ENCODE measurements at places on chromosomes 7 and 10. TPM values are rescaled to one million over a fixed set of nuclear protein-coding genes. Genes with fewer than 3 reads are reported as not detected.

The RARRES2 gene
- 234 TPM for total RNA-seq

The STRA8 gene
- total RNA-seq: not detected

DNA sequence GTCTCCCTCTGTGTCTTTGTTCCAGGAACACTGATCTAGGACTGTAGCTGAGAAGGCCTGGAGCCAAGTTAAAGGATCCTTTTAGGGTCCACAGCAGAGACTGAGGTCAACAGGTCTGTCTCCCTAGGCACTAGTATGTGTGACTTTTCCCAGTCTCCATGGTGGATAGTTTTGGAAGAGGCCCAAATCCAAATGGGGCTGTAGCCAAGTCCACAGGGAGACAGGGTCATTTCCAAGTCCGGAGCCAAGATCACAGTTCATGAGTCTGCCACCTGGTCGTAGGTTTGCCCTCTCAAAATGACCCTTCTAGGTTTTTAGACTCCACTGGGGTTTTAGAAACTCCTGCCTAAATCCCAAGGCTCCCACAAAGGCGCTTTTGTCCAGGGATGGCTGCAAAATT is 16.8 kb downstream of the ZNF277 start:
- DNase-seq: no peak

GRCh38 chr7:41629711-41630111 is 73.2 kb downstream of the INHBA start:
- no peak for DNase-seq

- no peak for DNase-seq
These were observed 66.8 kb downstream of the PCGF5 start for GRCh38 chr10:91287276-91287675.

- DNase-seq: no peak
These were observed 295.0 kb downstream of the SUGCT start for GRCh38 chr7:40429826-40430225.

- DNase-seq: no peak
These were observed 489.7 kb upstream of the CELF2 start for GRCh38 chr10:10527861-10528562.

DNA sequence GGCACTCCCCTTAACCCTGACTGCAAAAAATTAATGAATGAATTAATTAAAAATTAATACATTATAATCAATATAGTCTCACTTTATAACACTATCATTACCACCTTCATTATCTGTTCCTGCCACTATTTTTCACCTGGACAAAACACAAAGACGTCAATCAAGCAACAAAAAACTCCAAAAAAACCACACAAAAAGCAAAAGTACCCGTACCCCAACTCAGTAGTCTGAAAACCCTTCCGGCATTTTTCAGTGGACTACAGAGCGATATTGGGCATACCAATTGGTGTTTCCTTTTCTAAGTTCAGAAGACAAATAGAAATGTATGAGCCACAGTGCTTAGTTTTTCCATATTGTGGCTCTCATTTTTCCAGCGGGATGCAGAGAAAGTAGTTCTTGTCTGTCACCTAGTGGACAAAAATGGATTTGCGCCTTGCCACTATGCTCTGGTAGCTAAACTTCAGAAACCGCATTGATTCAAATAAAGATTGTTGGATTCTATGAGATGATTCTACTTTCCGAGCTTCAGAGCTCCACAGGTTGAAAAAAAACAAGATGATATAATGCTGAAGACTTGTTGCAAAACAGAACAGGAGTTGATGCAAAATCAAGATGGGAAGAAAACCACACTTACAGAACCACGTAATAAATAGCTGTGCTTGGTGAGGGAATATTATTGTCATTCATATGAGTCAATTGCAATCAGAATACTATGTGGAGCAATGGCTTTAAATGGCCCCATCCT is 50.6 kb upstream of the ITGB1 start:
- peak; percentile 92 for DNase-seq

DNA sequence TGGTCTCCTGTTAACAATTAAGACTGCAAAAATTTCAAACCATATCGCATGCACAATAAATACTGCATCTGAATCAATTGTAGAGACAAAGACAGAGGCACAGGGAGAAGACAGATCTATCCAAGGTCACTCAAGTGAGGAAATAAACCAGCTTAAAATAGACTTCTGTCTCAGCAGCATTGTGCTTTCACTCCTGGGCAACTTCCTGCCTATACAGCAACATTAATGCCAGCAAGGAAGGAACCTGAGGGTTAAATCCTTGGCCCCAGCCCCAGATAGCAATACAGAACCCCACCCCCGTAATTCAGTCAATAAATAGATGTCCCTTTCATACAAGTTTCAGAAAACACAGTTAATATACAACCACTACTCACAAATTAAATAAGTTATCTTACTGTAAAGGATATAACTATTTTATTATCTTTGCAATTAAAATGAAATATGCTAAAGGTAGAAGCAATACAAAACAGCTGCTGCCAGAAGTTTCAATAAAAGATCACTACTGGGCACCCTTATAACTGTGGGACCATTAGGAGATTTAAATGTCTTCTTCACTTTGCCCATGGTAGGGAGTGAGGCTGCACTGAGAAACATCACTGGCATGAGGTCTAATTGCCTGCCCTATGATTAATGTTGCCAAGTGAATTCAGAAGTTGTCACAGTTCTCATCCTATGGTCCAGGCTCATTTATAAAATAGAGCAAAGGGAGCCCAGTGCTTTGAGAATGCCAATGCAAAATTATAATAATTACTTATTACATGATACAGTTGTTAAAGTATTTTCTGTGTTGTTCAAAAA is 49.4 kb downstream of the CAV1 start:
- DNase-seq: no peak

GRCh38 chr7:101399759-101400158 is 37.1 kb downstream of the COL26A1 start:
- DNase-seq: no peak

DNA sequence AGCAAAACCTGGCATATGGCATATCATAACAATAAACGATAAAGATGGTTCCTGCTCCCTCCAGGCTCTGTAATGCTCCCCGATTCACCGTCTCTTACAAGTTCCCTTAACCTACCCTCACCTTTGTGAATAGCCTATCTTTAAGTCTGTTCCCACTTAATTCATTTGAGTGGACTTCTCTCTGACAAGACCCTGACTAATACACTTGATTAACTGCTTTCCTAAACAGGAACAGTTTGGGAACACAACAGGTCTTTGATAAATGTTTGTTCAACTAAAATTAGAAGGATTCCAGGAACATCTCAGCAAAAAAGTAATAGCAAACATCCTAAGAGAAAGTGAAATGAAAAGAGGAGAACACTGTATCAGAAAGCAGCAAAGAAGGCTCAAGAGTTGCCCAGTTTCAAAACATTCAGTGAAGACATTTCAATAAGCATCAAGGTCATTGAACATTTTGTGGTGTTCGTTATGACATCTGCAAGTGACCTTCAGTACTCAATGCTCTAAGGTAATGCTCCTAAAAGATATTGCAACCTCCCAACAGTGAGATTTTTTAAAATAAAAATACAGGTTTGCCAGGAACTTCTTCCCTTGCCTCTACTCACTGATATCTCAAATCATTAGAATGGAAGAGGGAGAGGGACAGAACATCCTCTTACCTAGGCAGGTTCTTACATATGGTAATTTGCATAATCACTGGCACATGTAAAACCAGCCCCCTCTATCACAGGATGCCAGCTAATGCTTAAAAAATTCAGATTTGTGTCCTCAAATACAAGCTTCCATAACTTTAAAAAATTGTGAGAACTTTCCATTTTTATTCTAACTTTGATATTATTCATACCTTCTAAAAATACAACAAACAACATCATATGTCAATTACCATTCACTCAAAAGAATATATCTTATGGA is 11.4 kb upstream of the ARHGAP12 start:
- DNase-seq: no peak

DNA sequence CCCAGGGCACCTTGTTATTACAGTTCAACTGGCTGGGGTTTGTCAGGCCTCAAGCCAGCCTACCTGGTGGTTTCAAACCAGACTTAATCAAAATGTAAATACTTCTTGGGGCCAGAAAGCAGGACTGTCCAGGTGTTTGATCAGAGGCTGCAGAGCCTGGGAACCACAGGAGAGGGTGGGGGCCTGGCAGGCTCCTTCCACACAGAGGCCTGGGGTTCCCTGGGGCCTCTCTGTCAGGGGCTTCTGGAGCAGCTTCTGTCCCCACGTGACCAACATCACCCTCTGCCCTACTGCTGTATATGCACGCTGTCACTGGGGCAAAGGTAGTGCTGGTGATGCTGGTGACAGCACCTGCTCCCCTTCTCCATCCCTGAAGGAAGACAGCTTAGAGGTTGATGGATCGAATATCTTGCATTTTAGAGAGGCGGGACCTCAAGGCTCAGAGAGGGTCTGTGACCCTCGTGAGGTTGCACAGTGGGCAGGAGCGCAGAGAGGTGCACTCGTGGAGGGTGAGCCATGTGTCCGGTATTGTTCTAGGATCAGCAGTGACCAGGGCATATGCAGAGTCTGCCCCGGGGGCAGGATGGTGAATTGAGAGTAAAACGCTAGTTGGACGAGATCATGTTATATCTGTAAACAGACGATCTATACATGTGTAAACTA is 95.4 kb downstream of the GRK5 start:
- no peak for DNase-seq

All from spinal cord (tissue), 10 donors.